ENCODE measurements at places on chromosomes 2 and 18.

- no peak for DNase-seq
Observed at GRCh38 chr18:79252904-79253633, 142.7 kb upstream of the NFATC1 start.

- DNase-seq: no peak
Observed at GRCh38 chr2:183284606-183285005, 160.4 kb downstream of the NUP35 start.

GRCh38 chr2:109128616-109129355, at the start of gene SH3RF3:
SH3RF3 (plus strand) TSS chr2:109129205.
- peak; percentile 52 for DNase-seq

- no peak for DNase-seq
Observed at GRCh38 chr2:147026664-147027295, 818.0 kb upstream of the ACVR2A start.

- DNase-seq: no peak
Observed at GRCh38 chr2:219482674-219483405, 15.9 kb upstream of the GMPPA start.

DNA sequence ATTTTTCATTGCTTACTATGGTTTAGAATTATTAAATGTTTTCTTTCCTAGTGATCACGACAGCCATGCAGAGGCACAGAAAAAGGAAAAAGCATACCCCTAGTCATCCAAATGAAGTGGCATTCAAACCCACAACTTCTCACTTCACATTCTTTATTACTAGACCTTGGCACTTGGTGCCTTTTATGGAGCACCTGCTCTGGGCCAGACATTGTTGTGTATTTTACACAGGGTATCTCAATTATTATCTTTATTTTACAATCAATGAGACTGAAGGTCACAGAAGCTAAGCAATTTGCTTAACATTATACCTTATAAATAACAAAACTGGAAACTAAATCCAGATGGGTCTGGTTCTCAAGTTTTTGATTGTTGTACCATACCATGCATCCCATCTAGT, 235.3 kb downstream of the LRATD1 start:
- no peak for DNase-seq

DNA sequence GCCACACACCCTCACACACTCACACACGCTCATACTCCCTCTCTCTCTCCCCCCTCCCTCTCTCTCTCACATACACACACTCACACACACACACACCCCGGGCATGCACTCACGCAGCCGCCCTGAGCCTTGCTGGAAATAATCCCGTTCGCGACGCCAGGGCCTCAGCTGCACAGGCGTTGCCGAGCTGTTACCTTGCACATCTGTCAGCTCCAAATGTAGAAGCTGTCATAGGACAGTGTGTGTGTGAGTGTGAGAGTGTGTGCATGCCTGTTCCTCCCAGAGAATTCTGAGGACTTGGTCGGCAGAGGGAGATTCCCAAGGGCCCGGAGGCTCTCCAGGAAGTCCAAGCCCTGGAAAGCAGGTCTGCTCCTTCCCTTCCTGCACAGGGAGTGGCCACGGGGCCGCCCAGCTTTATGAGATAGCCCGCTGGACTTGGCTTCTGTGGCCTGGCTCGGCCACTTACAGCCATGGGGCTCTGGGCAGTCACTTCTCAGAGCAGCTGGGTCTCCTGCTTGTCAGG, 8.6 kb downstream of the SPR start:
- DNase-seq: no peak

DNA sequence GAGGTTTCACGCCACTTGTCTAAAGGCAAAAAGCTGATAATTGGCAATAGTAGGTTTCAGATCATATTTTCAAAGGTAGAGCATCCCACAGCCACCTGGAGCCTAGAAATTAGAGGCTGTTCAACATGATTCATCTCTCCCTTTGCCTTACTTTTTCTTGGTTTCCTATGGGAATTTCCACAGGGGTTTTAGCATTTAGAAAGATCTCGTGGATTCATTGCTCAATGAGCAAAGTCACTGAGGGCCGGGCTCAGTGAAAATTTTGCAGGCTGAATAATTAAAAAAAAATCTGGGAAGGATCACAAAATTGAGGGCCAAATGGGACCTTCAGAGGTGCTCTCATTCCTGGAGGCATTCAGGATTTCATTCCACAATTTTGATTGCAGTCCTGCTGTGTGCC, 137.1 kb downstream of the VAPA start:
- no peak for DNase-seq

GRCh38 chr18:58045242-58046092, 1.4 kb downstream of the NEDD4L start:
- peak; percentile 57 for DNase-seq

GRCh38 chr2:115160531-115161080, 718.2 kb downstream of the DPP10 start:
- DNase-seq: no peak

GRCh38 chr2:33354981-33355380, 121.5 kb upstream of the RASGRP3 start:
- no peak for DNase-seq

- no peak for DNase-seq
Observed at GRCh38 chr18:55401638-55402191, 186.3 kb downstream of the TCF4 start.

DNA sequence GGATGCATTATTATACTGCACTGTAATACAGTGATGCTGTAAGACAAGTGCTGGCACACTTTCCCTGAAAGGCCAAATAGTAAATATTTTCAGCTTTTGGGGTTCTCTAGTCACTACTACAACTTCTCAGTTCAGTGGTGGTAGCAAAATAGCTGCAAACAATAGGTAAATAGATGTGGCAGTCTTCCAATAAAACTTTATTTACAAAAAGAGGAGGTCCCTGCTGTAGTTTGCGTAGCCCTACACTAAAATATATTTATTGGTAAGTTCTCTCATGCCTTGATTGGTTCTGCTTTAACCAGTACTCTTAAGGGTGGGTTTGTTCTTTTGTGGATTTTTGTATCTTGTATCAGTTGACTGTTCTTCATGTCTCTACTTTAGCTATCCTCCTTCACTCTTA, 7.8 kb downstream of the GLS start:
- no peak for DNase-seq

DNA sequence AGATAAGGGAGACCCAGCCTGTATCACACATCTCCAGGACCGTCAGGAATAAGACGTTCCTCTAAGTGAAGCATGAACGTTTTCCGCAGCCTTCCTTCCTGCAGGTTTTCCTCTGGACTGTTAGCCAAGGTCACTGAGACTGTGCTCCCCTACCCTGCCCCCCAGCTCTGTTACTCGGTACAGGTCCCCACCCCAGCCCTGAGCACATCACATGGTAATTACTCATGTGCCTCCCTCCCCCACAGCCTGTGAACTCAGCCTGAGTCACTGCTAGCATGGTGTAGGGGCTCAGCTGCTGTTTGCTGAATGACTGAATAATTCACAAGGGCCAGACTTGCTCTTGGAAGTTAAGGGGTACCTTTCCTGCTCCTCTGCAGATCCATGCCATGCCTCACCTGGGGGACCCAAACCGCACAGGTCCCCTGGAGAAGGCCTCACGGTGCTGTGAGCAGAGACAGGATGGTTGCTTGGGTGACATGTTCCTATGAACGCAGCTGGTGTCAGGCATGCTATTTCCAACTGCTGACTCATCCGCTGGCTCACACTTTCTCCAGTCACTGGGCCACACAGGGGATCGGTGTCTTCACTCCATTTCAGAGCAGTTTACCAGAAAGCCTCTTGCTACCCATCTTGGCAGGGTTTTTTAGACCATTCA, 88.2 kb downstream of the PLB1 start:
- peak; percentile 86 for DNase-seq

DNA sequence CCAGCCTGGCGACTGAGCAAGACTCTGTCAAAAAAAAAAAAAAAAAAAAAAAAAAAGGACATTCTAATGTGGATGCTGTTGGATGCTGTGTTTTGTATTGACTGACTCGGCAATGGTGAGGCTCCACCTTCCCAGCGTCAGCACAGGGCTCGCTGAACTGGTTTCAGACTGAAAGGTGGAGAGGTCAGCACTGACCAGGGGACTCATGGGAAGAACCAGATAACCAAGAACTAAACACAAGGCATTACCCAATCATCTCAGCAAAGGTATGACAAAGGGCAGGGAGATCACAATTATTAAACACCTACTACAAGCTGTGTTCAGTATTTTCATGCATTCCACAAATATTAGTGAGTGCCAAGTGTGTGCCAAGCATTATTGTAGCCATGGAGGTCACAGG, 103.2 kb downstream of the LRATD1 start:
- no peak for DNase-seq

DNA sequence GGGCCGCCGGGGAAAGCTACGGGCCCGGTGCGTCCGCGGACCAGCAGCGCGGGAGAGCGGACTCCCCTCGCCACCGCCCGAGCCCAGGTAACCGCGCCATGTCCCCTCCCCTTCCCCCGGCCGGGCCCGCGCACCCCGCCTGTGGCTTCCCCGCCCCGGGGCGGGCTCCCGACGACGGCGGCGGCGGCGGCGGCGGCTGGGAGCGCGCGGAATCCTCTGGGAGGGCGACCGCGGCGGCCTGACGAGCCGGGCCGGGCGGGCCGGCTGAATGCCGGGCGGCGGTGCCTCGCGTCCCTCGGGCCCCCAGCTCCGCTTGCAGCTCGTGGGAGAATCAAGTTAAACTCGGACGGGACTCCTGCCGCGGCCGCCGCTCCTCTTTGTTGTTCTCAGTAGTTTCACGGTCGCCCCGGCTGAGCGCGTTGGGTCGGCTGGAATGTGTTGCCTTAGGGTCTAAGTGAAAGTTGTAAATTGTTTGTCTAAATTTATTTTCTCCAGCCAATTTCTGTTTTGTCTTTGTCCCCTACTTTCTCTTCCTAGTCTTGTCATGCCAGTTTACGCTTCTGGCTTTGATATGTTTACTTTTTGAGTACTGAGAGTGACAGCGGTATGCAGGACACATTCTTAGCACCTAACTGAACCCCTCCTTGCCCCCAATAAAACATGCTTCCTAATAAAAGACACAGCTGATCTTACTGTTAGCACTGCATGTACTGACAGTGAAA, 685 bp downstream of the SMAD4 start:
- DNase-seq: peak; percentile 76

DNA sequence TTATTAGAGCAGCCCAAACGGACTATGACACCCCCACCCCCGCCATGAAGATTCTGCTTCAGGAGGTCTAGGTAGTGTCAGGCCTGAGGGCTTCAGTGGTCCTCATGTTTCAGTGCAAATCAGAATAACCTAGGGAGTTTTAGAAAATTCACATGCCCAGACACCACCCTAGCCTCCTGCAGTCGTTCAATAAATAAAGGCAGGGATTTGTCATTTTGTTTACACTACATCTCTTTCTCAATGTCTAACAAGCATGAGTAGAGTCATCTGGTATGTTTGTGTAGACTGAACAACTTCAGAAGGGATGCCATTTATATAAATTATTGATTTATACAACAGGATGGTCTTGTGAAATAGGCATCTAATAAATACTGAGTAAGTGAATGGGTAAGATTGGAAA, 112.1 kb upstream of the SERPINE2 start:
- no peak for DNase-seq

GRCh38 chr18:44887227-44887631, 206.5 kb downstream of the SETBP1 start:
- peak; percentile 68 for DNase-seq
